Activated CD4-positive, CD25-positive, alpha-beta regulatory T cell treated with anti-CD3 and anti-CD28 coated beads, Interleukin-2, amount 50 U/mL, for 24 hours (primary cell): ENCODE measurements at places on chromosomes 4 and X.
A peak's percentile ranks its signal among the peaks of the same experiment; 100 is the strongest.

DNA sequence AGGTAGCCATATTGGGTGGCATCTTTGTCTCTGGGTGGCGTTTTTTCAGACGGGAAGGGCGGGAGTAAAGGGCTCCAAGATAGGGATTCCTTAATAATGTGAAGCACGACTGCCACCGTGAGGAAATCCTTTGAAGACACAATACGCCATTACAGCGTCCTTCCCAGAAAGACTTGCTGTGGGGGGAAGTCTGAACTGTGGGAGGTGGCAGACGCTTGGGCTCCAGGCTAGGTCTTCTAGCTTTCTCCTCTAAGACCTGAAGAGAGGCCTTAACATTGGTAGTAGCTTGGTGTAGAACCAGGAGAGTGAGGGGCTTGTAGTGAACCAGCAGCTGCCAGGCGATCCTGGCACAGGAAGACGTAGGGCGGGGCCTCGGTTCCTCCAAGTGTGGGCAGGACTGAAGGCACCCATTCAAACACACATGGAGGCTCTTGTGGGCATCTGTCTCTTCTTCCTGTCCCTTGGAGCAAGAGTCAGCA, 197.3 kb downstream of the OR13H1 start:
- ATAC-seq, result no peak

DNA sequence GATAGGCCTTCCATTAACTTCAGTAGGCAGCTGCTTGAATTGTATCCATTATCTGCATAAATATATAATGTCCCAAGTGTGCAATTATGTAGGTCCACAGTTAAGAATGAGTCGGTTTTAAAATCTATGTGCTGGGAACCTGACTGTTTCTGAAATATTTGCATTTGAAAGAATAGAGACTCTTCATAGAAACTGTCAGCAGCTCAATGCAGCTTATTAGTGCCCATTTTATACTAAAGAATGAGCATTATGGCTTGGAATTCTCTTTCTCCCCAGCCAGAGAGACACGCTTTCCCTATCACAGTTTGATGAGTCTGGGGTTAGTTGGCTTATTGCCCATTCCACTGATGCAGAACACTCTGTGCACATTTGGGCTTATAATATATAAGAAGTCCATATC, 202.0 kb upstream of the PCDH7 start:
- ATAC-seq, result no peak

DNA sequence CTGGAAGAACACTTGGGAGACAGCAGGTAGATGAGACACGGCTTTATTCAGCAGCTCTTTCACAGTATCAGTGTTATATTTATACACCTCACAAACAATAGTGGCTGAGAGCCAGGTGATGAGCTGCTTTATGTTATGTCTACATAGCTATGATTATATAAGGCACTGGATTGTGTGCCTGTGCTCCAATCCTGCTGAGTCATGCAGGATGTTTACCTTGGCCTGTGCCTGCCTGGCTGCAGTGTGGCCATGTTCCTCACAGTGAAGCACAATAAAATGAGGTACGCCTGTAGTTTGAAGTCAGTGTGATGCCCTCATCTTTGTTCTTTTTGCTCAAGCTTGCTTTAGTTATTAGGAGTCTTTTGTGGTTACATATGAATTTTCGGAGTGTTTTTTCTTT, 31.3 kb downstream of the CXCL13 start:
- no peak for ATAC-seq

DNA sequence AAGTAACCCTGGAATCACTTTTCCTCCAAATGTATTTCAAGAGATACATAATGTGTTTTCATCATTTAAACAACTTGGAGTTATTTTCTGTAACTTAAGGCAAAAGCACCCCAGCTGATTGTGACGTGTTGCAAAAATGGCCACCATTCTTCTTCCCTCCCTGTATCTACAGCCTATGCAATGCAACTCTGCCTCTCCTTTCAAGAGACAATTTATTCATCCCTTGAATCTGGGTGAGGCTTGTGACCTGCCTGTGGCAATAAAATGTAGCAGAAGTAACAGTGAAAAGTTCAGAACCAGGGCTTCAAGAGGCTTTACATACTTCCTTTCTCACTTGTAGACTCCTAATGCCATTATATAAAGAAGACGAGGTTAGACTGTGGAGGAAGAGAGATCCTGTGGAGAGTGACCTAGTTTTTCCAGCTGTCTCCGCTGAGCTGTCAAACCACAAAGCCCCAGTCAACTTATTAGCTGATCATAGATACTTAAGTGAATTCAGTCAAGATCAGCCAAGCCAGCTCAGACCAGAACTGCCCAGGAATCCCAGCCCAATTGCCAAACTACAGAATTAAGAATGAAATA, 81.0 kb upstream of the KLF3 start:
- peak; percentile 78 for ATAC-seq

DNA sequence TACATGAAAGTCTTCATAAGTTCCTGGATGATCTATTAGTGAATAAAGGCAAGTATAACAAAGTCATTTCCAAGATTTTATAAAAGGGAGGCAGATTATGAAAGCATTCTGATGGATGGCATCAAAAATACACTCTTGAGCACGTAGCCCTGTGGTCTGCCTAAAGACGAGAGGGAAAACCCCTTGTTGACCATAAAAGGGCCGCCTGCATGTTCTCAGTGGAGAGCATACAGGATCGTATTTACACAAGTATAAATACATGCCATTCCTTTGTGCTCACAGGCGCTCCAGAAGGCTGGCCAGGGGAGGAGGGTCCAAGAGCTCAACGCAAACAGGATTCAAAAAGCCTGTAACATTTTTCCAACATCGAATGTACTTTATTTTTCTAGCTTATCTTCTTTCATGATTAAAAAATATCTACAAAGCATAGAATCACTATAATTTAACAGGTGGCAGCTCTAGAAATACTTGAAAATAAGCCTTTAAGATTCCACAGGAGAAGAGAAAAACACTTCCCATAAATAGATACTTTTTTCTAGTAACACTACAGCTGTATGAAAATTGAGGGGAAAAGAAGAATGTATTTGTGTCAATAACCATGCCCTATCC, 29.6 kb downstream of the PDGFC start:
- no peak for ATAC-seq

- no peak for ATAC-seq
Observed at GRCh38 chr4:56626420-56626819, 54.7 kb downstream of the HOPX start.

DNA sequence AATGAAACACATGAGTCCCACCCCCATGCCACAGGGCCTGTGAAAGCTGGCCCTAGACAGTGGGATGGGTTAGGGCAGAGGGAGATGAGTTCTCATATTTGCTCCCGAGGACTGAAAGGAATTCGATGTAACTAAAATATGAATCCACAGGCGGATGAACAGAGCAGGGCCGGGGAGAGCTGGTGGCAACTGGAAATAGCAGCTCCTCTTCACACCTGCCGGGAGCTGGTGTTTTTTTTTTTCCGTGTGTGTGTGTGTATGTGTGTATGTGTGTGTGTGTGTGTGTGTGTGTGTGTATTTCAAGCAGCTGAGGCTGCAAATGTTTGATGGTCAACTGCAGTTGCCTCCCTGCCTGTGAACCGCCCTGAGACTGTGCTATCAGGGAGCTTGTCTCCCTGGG, 115.1 kb upstream of the PSAPL1 start:
- ATAC-seq, result no peak

- no peak for ATAC-seq
Observed at GRCh38 chr4:68693325-68694075, 23.0 kb upstream of the UGT2B15 start.

DNA sequence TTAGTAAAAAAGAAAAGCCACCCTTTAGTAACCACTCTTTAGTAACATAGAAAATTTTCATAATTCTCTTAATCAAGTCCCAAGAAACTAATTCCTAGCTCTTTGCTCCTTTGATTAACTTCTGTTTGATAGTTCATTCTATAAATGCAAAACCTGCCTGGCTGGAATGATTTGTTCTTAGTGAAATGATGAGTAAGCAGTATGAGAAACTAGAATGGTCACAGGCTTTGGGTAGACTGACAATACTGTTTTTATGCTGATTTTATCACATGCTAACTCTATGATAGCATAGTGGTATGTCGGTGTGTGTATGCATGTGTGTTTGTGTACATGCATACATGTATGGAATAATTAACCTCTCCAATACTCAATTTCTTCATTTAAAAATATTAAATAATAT, 81.2 kb downstream of the SYTL5 start:
- ATAC-seq, result no peak

GRCh38 chr4:78627046-78627965, 75.7 kb downstream of the ANXA3 start:
- no peak for ATAC-seq

- no peak for ATAC-seq
Observed at GRCh38 chr4:184942444-184943425, 75.6 kb upstream of the HELT start.

GRCh38 chr4:155497306-155497705, 120.5 kb upstream of the MAP9 start:
- no peak for ATAC-seq

- no peak for ATAC-seq
Observed at GRCh38 chrX:138908577-138908976, 197.1 kb upstream of the FGF13 start.

DNA sequence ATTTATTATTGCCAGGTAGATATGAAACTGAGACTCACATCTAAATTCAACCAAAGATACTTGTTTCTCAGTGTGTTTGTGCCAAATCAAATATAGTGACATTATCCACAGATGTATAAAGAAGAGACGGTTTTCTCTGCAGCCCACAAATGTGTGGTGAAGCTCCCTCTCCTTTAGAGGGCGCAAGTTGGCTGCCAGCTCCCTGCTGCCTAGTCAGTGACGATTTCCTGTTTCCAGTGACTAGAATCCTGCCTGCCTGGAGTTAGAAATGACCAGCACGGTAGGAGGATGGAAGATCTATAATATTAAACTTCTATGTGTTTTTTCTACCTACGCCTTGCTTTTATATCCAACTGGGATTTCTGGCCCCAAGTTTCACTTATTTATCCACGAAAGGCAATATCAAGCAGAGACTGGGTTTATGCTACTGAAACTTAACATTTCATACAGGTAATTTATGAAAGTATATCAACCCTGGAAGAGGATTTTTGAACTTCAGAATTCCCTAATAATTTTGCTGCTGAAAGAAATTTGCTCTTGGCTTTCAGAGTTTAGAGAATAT, 1793.7 kb upstream of the TENM3 start:
- ATAC-seq, result no peak

DNA sequence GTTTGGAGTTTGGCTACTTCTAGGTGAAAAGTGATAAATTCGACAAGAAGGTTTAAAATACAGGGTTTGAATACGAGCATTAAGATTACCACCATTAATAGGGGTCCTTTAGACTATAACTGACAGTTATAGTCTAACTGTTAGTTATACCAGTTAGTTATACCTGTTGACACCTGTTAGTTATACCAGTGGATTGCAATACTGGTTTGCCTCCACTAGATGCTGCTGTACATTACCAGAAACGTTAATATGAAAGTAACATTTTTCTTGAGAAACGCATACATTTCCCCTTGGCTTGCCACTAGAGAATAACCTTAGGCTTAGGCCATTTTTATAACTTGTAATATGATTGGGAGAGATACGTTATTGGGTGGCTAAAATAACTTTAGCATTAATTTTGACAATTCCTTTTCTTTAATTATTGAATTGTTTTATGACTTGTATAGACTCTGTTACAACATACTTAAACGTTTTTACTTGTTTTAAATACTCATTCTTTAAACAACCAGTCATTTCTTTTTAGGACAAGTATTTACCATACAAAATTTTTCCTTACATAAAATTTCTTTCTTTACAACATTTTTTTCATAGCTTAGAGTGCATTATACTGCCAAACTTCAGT, 911.2 kb downstream of the FSTL5 start:
- ATAC-seq, result no peak

GRCh38 chr4:159542296-159542695, 439.4 kb downstream of the RAPGEF2 start:
- ATAC-seq, result no peak

DNA sequence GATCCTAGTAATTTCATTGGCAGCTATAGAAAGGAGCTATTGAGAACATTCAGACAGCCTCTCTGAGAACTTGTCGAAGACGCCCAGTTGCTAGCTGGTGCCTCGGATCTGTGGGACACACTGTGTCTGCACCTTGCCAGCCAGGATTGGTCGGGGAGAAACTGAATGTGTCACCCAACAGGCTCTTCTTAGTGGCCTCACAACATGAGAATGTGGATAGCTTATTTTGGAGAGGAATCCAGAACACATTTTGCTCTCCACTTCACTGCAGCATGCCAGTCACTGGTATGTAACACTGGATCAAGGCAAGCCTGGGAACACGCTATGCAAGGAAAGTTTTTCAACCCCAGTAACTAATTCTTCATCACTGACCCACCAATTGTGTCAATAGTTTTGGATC, 89.5 kb upstream of the TRPC3 start:
- no peak for ATAC-seq

- no peak for ATAC-seq
Observed at GRCh38 chr4:184823014-184823413, 2.8 kb downstream of the ACSL1 start.

GRCh38 chrX:150253959-150254620, 109.0 kb upstream of the MAMLD1 start:
- ATAC-seq, result no peak

GRCh38 chr4:80054375-80054774, 18.7 kb downstream of the ANTXR2 start:
- ATAC-seq, result no peak

- ATAC-seq, result peak; percentile 12
Observed at GRCh38 chr4:80196922-80197573, at the start of gene PRDM8. Gene PRDM8 (plus strand): TSS chr4:80197503. CDS start chr4:80200081, 2,578 bp downstream.

DNA sequence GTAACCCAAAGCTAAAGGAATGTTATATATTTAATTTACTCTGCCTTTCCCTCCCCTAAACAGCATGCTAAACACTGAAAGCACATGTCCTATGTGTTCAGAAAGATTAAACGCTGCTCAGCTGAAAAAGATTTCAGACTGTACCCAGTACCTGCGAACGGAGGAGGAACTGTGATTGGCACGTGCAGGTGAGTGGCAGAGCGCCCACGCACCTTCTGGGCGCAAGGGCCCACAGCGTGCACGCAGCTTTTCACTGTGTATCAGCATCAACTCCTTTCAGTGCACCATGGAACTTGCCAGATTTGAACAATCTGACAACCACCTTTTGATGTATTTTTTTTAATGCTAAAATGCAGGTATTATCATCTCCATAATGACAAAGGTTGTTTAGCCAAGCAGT, 87.7 kb downstream of the RFC1 start:
- ATAC-seq, result no peak

GRCh38 chr4:37747772-37748330, 61.7 kb upstream of the RELL1 start:
- ATAC-seq, result no peak

- ATAC-seq, result no peak
Observed at GRCh38 chrX:2811271-2811670, 17.5 kb upstream of the GYG2 start.

GRCh38 chrX:40109288-40110008, 11.7 kb upstream of the BCOR start:
- ATAC-seq, result no peak

DNA sequence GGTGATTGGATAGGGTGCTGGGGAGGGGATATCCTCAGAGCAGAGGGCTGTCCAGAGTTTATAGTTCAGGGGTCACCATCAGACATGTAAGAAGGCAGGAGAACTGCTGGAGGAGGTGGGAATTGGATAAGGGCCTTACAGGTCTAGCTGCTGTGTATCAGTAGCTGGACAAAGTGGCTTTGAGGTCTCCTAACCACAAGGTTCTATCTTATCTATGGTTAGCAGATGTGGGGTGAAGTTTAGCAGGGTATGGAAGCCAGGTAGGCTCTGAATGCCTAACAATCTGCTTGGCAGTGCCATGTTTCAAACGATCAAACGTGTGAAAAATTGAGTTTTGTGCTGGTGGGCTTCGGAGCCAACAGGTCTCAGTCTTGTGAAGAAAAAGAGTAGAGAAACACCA, 32.1 kb upstream of the MAGEA8 start:
- ATAC-seq, result no peak
